ENCODE measurements at places on chromosomes 12 and 14. TPM values are rescaled to one million over a fixed set of nuclear protein-coding genes. Genes with fewer than 3 reads are reported as not detected.

DNA sequence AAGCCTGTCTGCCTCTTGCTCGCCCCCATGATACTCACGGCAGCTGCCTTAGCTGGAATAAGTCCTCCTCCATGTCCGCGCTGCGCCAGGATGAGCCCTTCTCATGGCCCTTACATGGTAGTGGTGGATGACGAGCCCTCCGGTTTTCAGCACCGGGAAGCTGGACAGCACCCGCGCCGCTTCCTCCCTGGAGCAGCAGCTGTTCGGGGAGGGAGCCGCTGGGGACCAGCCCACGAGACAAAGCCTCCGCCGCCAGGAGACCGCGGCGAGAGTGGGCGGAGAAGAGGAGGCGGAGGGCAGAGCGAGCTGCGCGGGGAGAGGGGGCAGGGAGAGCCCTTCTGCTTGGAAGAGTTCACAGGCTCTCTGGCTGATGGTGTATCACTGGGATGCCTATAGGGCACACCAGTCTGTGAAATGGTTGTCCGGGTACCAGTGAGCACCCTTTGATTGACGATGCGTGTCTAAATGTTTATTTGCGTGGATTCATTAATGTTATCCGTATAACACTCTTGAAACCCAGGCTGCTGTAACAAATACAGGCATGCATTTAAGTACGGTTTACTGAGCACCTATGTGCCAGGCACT lies at the start of gene SVOP:
TSS of gene SVOP (minus strand) at position 273 of the 585 bp plus-strand sequence. CDS start at position 73, 200 bp downstream.
- peak; percentile 22 for DNase-seq

GRCh38 chr12:24947541-24948419 lies 1.1 kb downstream of the BCAT1 start:
- no peak for DNase-seq

DNA sequence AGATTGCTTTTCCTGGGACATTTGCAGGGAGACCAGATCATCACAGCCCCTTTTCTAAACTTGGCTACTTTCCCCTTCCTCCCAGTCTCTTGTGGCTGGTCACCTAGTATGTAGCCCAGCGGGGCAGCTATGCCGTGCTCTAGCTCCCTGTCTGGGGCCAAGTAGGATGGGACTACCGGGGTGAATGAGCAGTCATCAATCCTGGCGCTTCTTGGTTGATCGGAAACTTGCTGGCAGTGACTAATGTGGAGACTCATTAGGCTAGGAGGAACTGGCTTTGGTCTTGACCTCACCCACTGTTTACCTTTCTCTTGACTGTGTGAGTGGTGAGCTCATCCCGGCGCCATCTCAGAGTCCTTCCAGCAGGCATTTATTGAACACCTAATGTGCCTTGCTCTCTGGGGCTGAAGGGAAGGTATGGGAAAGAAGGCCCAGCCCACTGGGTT lies 15.9 kb downstream of the PLEKHG3 start:
- DNase-seq: no peak

LTA4H gene
- 48.3 TPM for total RNA-seq

SYNJ2BP gene
- total RNA-seq: 12.4 TPM
